Colonic mucosa (tissue), 4 donors: ENCODE measurements at places on chromosomes 6 and 20. TPM values are rescaled to one million over a fixed set of nuclear protein-coding genes. Genes with fewer than 3 reads are reported as not detected.

Gene KCNQ2
- total RNA-seq, result 0.19 TPM

Gene DUSP22
- 24.5 TPM for total RNA-seq

Gene CCDC170
- total RNA-seq, result 0.77 TPM

Gene LY6G6C
- 2.3 TPM for total RNA-seq

- no peak for DNase-seq
Measured at GRCh38 chr6:14180609-14181008, 63.0 kb downstream of the CD83 start.

DNA sequence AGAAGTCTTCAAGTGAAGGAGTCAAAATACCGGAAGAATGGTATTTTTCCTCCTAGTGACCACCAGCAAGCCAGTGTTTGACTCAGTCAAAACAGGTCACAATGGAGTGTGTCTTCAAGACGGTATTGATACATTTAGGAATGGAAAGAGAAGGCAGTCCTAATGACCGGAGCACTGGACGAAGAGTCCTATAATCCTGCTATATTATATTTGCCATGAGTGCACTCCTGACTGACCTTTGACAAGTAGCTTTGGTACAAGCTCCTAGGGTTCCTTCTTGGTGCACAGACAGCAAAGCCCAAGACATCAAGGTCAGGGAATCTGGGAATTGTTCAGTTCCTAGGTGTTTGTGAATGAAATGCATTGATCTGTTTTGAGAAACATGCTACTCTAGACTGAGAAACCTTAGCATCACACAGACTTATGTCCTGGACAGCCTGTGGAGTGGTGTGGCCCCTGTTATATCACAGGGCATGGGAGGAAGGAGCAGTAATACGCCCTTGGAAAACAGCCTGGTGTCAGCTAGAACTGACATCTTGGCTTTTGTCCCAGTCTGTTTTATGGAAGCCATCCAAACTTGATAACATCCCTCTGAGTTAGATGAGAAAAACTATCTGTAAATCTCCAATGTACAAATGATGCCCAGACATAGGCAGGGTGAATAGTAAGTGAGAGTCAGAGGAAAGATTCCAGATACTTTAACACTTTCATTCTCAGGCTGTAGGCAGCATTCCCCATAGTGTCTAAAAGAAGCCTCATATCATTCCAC, 18.5 kb downstream of the NOX3 start:
- no peak for DNase-seq

DNA sequence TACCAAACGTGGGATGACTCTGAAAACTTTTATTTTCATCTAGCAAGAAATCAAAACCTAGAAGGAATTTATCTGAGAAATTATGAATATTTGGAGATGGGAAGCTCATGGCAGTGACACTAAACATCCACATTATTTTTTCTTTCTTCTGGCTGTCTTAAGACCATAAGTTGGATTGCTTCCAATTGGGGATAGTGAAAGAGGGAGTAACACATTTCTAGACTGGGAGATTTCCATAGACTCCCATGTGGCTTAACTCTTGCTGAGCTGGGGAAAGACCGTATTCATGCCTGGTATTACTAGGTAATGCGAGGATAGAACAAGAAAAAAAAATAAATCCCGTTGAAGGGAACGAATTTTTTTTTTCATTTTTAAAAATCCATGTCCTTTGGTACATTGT, 120.0 kb downstream of the UTRN start:
- DNase-seq, result no peak

GRCh38 chr6:38755874-38756273, 40.8 kb downstream of the DNAH8 start:
- no peak for DNase-seq

DNA sequence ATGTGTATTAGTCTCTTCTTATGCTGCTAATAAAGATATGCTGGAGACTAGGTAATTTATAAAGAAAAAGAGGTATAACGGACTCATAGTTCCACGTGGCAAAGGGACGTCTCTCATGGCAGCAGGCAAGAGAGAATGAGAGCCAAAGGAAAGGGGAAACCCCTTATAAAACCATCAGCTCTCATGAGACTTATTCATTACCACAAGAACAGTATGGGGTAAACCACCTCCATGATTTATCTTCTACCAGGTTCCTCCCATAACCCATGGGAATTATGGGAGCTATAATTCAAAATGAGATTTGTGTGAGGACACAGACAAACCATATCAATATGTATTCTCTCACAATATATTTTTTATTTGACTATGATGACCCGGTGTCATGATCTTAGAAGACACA, 109.1 kb downstream of the UTRN start:
- no peak for DNase-seq

DNA sequence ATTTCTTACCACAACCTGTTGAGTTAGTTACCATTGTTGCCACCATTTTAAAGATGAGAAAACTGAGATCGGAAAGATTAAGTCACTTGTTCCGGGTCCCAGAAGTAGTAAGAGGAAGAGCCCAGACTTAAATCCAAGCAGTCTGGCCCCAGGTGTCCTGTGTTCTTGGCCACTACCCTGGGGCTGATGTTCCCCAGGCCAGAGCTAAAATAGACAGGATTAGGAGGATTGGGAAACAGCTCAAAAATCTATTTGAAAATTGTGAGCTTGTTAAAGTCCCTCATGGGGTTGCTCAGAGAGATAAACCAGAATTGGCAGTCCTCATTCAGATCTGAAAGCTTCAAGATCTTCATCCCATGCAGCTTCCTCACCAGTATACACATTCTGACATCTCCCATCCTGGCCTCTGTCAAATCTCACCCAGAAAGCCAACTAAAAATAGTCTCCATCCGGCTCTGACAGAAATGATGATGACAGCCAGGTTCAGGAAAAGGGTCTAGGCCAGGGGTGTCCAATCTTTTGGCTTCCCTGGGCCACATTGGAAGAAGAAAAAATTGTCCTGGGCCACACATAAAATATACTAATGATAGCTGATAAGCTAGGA, 62.0 kb downstream of the GFOD1 start:
- no peak for DNase-seq

- no peak for DNase-seq
Measured at GRCh38 chr6:1479095-1479494, 89.7 kb downstream of the FOXF2 start.

DNA sequence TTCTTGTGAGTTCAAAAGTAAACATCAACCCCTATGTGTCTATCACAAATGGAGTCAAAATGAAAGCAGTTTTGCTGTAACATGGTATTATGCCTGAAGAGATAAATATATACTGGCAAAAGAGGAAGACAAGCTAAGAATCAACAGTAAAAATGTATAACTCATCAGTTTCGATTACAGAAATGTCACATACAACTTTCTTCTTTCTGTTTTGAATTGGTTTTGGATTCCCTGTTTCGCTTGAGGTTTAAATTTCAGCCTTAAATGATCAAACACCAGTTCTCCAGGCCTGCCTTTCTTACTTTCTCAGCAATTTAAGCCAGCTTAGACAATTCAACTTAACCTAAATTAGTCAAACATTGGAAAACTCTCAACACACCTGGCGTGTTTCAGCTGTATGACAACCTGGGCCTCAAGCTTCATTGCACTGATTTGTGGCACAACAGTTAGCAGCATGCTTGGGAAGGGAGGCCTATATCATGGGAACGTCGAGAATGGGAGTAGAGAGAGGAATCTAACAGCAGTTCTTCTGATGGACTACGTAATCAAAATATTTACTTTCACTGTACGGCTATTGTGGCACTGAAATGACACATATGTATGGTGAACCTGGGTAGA, 51.9 kb upstream of the MARCKS start:
- DNase-seq, result no peak

DNA sequence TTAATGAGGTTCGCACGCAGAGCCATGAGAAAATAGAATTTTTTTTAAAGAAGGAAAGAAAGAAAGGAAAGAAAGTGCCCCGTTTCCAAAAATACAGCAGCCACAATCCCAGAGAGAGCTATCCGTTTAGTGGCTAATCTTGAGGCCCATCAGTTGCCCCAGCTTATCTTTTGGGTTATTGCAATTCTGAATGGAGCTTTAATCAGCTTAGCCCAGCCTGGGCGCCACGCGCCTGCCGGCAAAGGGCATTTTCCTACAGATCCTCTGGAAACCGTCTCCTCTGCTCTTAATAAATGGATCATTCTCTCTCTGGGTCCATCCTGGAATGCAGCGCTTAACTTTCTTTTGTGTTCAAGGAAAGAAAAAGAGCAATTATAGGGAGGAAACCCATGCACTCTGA, 413.3 kb downstream of the MAFB start:
- DNase-seq, result no peak

GRCh38 chr6:8030920-8031319, 33.3 kb downstream of the BLOC1S5 start:
- no peak for DNase-seq

DNA sequence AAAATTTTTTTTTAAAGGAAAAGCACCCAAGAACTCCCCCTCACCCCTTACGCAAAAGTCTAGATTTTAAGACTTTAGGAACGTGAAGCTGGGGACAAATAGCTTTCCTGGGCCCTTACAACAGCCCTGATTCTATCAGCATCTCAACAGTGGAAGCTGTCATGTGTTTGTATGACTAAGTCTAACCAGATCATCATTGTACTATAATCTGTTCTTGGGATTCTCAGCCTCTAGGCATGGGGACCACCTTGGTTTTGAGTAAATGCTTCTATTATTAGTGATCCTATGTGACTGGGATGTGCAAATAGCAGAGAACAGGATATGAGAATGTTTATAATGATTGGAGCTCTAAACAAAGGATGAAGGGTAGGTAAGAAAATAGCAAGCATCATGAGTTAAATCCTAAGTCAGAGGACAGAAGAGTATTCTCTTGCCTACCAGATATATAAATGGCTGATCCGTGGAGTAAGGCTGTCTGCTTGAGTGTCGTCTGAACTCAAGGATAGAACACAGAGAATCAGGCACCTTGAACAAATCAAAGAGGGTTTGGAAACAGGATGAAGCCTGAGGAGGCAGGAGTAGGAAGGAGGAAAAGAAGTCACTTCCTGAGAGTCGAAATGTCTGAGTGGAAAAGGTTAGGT, 105.7 kb upstream of the FAM184A start:
- DNase-seq, result no peak
